ENCODE measurements at places on chromosomes 3 and 15.

- DNase-seq: no peak
These were observed 37.1 kb upstream of the ATP1B3 start for GRCh38 chr3:141839389-141839788.

DNA sequence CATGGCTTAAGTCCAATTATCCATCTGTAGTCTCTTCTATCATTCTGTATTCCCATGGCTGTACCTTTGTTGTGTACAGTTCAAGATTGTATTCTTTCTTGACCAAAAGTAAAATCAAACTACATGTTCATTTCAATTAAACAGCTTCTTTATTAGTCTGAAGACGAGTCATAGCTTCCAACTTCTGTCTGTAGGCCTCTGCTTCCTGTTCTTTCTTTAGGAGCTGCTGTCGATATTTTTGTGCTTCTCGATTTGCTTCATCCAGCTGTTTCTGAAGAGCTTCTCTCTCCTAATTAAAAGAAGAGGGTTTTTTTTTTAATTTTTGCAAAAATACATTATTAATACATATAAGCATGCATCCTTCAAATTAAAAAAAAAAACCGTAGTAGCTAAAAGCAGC is 13.0 kb upstream of the HDC start:
- DNase-seq: no peak

DNA sequence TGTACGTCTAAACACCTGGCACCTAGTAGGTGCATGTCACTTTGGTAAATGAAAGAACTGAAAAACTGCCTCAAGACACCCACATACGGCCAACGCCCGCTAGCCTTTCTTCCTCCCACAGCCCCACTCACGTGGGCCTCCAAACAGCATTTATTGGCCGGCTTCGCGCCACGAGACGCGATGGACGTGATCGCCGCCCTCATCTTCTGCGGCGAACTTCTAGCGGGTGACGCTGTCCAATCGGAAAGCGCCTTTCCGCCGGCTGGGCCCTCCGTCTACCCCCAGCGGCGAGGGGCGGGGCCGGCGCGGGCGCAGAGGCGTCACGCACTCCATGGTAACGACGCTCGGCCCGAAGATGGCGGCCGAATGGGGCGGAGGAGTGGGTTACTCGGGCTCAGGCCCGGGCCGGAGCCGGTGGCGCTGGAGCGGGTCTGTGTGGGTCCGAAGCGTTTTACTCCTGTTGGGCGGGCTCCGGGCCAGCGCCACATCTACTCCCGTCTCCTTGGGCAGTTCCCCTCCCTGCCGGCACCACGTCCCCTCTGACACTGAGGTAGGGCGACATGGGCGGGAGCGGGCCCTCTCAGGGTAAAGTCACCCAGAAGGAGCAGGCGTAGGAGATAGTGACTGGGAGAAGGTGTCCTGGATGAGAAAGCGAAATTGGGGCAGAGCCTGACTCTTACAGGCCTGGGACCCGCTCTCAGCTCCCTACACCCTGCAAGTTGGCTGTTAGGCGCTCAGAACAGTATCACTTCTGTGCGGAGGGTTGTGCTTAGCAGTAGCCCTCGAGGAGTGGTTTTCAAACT is at the start of gene LMLN:
Gene LMLN (plus strand): TSS at position 327 of the 803 bp plus-strand sequence. CDS start 29 bp downstream, at position 356.
- peak; percentile 91 for DNase-seq

- no peak for DNase-seq
These were observed 148.0 kb upstream of the LRTM1 start for GRCh38 chr3:55075846-55076245.

DNA sequence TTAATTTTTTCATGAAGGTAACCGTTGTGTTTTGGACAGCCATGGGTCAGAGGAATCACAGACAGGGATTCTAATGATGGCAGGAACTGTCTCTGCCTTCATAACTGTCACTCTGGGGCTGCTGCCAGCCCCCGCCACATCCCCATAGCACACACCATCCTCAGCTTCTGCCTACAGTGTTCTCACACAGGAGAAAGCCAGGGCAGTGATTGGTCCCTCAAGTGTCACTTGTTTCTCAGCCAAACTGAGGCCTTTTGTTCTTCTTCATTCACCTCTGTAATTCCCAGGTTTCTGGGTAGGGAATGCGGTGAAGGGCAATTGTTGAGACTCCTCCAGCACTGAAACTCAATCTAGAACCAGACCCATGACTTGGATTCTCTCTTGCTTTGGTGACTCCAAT is 65.4 kb upstream of the C3orf80 start:
- no peak for DNase-seq

DNA sequence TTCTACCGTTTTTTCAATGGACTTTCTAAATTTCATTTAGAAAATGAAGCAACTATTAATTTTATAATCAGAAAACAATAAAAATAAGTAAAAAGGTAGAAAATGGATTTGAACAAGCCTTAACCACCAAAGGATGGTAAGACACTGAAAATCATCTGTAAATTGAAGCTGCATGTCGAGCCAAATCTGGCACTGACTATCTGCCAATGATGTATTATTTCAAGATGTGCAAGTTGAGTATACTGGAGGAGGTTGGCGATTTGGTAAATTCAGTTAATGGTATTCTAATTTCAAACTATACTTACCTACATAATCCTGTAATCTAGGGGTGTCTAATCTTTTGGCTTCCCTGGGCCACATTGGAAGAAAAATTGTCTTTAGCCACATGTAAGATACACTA is 93.5 kb downstream of the FMN1 start:
- no peak for DNase-seq

DNA sequence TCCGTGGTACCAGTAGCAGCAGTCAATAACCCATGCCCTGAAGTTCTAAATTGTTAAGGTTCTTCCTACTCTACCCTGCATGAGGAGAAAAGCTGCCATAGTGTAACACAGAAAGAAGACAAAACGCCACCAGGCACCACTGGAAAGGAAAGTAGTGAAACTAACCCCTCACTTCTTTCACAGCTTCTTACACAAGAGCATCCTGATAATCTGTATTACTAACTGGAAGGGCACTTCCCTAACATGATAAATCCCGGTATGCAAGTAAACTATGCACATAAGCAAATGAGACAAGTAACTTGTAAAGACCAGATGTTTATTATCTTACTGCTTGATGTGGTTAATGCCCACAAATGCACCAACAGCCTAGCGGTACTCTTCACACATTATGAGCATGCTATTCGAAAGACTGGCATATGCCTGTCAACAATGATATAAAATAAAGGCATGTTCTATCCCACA is 141.3 kb downstream of the ADAM10 start:
- DNase-seq: no peak

DNA sequence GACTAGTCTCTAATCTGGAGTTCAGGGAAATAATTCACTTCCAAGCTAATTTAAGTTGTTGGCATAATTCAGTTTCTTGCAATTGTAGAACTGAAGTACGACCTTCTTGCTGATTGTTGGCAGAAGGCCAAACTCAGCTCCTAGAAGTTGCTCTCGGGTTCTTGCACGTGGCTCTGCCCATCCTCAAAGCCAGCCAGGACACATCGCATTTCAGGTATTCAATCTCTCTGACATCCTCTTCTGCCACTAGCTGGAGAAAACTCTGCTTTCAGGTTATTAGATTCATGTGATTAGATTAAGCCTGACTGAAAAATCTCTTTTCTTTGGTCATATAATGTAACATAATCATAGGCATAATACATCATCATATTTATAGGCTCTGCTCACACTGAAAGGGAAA is 362.0 kb downstream of the ZPLD1 start:
- no peak for DNase-seq

- DNase-seq: no peak
These were observed 301.7 kb upstream of the UMPS start for GRCh38 chr3:124428372-124429128.

- no peak for DNase-seq
These were observed 51.2 kb downstream of the WNT7A start for GRCh38 chr3:13828501-13829265.

DNA sequence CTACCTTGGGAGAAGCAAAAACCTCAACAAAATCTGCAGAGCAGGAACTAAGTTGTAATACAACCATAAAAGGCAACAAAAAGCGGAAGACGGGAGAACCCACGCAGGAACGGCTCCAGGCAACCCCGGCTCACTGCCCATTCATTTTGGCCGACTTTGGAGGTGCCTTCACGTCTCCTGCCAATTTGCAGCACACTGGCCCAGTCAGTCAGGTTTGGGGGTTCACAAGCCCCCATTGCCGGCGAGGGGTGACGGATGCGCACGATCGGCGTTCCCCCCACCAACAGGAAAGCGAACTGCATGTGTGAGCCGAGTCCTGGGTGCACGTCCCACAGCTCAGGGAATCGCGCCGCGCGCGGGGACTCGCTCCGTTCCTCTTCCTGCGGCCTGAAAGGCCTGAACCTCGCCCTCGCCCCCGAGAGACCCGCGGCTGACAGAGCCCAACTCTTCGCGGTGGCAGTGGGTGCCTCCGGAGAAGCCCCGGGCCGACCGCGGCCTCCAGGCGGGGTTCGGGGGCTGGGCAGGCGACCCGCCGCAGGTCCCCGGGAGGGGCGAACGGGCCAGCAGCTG is 463 bp downstream of the TERC start:
- DNase-seq: no peak

DNA sequence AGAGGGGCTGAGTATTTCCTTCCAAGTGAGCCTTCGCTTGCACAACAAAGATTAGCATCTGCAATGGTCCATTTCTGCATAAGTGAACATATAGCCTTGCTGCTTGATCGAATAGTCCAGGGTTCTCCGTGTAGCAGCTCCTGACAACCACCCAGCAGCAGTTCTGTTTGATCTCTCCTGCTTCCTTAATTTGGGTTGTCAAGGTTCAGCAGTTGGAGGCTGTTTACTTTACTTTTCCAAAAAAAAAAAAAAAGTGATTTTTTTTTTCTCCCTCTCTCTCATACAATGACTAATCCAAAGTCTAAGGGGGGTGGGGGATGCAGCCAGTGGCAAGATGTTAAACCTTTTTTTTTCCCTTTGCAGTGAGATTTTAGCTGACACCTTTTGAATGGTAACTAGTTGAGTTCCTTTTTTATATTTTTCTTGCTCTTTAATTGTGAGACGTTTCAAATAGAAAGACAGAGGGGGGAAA is 3.6 kb downstream of the FOXP1 start:
- DNase-seq: no peak

DNA sequence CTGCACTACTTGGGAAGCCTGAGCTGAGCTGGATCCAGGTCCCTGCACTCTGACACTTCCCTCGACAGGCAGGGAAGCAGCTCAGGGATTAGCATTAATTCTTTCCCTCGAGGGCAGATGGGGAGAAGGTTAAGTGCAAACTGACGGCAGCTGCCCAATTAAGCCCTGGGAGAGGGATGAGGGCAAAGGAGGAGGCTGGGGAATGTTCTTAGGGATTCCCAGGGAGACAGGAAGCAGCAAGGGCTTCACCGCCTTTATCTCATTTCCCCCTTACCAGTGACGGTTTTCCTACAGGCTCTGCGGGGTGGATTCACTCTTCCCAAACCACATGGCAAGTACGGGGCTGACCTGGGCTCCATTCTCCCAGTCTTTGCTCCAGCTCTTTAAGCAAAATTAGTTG is 519.0 kb upstream of the PROK2 start:
- DNase-seq: no peak

GRCh38 chr3:43155464-43156121 is 49.7 kb upstream of the POMGNT2 start:
- peak; percentile 60 for DNase-seq

GRCh38 chr3:176734146-176734545 is 463.1 kb downstream of the TBL1XR1 start:
- no peak for DNase-seq

DNA sequence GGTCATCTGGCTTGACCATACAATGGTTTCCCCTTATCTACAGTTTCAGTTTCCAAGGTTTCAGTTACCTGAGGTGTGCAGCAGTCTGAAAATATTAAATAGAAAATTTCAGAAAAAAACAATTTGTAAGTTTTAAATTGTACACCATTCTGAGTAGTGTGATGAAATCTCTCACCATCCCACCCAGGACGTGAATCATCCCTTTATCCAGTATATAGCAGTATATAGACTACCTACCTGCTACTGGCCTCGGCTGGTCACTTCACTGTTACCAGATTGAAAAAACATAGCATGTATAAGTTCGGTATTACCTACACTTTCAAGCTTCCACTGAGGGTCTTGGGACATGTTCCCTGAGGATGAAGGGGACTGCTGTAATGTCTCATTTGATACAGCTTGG is 12.0 kb downstream of the ARIH1 start:
- no peak for DNase-seq

DNA sequence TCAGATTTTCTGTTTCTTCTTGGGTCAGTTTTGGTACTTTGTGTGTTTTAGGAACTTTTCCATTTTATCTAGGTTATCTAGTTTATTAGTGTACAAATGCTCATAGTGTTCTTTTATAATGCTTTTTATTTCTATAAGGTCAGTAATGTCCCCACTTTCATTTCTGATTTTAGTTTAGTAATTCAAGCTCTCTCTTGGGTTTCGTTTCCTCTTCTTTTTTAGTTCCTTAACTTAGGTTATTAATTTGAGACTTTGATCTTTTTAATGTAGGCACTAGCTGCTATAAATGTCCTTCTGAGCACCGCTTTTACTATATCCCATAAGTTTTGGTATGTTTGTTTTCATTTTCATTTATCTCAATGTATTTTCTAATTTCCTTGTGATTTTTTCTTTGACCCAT is 27.0 kb upstream of the CD200R1L start:
- no peak for DNase-seq

GRCh38 chr15:99073008-99073717 is 31.7 kb upstream of the SYNM start:
- no peak for DNase-seq

- DNase-seq: no peak
These were observed 233.5 kb upstream of the DCBLD2 start for GRCh38 chr3:99134986-99135385.

- DNase-seq: no peak
These were observed 90.1 kb upstream of the BHLHE40 start for GRCh38 chr3:4888913-4889846.

GRCh38 chr15:63233667-63234423 is 43.6 kb upstream of the APH1B start:
- DNase-seq: no peak

GRCh38 chr15:47570881-47571640 is 146.2 kb upstream of the SEMA6D start:
- DNase-seq: no peak

- DNase-seq: no peak
These were observed 37.5 kb downstream of the RGMA start for GRCh38 chr15:93051236-93052089.

DNA sequence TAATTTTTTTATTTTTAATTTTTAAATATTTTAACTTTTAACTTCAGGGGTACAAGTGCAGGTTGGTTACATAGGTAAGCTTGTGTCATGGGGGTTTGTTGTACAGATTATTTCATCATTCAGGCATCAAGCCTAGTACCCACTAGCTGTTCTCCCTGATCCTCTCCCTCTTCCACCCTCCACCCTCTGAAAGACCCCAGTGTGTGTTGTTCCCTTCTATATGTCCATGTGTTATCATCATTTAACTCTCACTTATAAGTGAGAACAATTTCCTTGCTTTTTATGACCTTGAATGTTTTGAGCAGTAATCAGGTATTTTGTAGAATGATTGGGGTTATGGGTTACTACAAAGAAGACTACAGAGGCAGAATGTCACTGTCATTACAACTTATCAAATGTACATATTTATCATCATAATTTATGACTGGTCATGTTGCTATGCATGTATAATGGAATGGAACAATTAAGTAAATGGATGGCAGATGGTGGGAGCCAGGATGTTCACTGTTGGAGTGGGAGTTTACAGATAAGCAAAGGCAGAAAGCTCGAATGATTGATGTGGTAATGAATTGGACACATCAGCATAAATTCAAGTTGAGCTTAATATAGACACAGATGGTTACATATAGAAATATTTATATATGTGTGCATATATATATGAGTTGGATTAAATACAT is 563.8 kb upstream of the ROBO1 start:
- DNase-seq: no peak

Measured in SW 1271 (cell line).